ENCODE measurements at places on chromosomes 12 and 14. TPM values are rescaled to one million over a fixed set of nuclear protein-coding genes. Genes with fewer than 3 reads are reported as not detected.

The LALBA gene
- not detected for polyA plus RNA-seq

The SMAGP gene
- 23.9 TPM for polyA plus RNA-seq

The CLEC6A gene
- polyA plus RNA-seq = 0.07 TPM

The KRT85 gene
- polyA plus RNA-seq = not detected

GRCh38 chr14:24576182-24576581 lies at the start of gene CTSG:
TSS of gene CTSG (minus strand) at chr14:24576250. CDS start at chr14:24576223, 27 bp downstream.
- DNase-seq = no peak

- no peak for DNase-seq
Observed at GRCh38 chr12:7756993-7757392, 8.0 kb upstream of the NANOGNB start.

GRCh38 chr12:72974954-72975555 lies 702.9 kb downstream of the TRHDE start:
- DNase-seq = no peak

GRCh38 chr14:83856334-83856733 lies 1673.6 kb upstream of the FLRT2 start:
- no peak for DNase-seq

GRCh38 chr12:112927925-112928324 lies 10.3 kb upstream of the OAS3 start:
- DNase-seq = no peak

GRCh38 chr12:91119089-91119488 lies 7.8 kb upstream of the LUM start:
- DNase-seq = no peak

DNA sequence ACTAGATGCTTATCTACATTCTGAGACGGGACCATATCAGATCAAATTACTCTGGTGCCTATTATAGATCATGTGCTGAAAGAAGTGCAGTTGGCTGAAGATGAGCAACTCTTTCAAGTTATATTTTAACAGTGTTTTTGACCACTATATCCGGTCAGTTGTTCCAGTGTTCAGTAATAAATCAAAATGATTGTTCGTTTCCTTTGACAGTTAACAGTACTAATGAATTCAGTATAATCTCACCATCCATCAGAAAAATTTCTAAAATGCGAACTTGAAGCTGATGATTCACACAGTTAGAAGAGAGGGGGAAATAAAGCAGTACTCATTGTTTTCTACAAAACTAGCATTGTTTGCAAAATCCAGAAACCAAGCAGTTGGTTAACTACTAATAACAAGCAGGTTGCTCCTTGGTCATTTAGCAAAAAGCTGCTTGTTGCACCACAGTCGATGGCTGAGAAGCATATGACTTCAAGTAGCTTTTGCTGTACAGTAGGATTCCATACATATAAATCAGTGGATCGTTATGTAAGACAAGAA lies 2.3 kb downstream of the RPS6KA5 start:
- no peak for DNase-seq

Measured in renal pelvis (tissue), 12 donors.